Left forelimb (tissue), 1 donor: ENCODE measurements at places on chromosomes 3 and 15.

GRCh38 chr3:141575879-141576743, 89.3 kb downstream of the RASA2 start:
- DNase-seq: no peak

GRCh38 chr3:150787741-150788370, 24.9 kb upstream of the SIAH2 start:
- DNase-seq: peak; percentile 83

DNA sequence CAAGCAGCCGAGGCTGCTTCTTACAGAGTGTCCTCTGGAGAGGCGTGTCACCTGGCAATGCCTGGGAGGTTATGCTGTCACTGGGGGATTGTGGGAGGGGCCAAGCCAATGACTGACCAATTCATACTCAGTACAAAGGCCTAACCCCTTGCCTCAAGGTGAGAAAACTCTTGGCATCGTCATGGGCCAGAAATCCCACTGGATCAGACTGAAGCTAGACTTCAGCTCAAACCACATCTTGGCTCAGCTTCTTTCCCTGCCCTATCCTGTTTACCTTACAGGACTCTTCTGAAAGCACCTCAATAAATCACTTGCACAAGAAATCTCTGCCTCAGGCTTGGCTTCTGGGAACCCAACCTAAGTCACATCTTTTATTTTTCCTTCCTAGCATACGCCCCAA, 9.5 kb downstream of the ANAPC13 start:
- DNase-seq: no peak

GRCh38 chr15:76663529-76663928, 241.6 kb downstream of the SCAPER start:
- no peak for DNase-seq

DNA sequence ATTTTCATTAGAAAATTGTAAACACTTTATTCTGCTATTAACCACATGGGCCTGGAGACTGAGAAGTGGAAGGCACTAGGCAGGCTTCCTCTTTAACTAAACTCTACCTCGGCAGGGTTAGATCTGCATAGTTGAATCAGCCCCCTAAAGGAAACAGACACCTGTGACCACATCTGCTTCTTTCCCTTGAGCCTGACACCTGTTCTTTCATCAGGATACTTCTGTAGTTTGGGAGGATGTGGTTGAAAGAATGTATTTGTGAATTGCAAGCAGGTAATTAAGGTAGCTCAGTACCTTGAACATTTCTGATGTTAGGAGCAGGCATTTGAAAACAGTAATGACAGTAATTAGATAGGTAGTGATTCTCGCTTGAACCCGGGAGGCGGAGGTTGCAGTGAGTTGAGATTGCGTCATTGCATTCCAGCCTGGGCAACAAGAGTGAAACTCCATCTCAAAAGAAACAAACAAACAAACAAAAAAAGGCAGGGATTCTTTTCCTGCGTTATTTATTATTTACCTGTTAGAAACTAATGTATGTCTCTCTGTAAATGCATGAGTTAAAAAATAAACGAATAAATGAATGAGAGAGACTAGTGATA, 468.5 kb downstream of the NLGN1 start:
- DNase-seq: no peak

GRCh38 chr3:14379843-14380242, 22.6 kb upstream of the SLC6A6 start:
- no peak for DNase-seq

DNA sequence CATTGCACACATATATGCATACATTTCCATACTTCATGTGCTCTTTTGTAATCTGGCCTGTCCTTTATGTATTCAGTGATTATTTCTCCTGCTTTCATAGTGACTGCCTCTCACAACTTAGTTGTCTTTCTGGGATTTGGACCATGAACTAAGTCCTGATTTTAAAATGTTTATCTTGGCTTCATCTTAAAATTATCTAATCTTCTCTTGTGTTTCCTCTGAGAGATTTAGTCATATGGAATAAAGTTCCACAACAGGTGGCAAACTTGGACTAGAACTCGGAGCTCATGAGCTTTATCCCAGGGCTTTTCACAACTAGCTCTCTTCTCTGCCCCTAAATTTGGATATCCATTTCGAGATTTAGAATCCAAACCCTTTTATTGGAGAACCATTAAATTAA, 44.3 kb downstream of the U2SURP start:
- no peak for DNase-seq

- no peak for DNase-seq
Measured at GRCh38 chr3:16266714-16267113, 1.7 kb downstream of the OXNAD1 start.

DNA sequence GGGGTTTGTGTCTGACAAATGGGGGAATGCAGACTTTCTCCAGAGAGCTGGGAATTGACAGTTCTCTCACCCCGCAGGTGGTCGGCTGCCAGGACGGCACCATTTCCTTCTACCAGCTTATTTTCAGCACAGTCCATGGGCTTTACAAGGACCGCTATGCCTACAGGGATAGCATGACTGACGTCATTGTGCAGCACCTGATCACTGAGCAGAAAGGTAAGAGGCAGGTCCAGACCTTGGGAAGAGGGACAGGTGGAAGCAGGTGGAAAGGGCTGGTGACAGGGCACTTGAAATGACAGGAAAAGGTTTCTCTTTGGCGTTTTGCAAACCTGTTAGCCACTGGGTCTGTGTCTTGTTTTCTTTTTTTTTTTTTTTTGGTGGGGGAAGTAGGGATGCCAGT, 36.6 kb downstream of the IFT122 start:
- no peak for DNase-seq

DNA sequence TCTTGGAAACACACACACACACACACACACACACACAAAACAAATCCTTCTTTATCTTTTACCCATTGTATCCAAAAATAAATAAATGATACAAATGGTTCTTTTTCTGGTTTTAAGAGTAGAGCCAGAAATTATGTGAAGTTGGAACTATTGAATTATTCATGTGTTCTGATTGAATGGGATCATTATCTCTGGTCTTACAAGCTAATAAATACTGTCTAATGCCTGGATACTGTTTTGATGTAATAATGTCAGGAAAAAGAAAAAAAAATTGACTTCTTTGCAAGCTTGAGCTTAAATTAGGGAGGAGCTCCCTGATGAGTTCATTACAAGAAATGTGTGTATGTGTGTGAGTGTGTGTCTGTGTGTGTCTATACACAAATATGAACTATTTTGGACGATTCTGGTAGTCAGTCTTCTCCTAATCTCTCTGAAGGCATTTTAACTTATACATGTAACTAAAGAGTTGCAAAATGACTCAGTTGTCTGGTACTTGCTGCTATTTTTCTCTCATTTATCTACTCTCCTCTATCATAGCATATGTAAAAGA, 507.2 kb upstream of the AGTR1 start:
- no peak for DNase-seq

DNA sequence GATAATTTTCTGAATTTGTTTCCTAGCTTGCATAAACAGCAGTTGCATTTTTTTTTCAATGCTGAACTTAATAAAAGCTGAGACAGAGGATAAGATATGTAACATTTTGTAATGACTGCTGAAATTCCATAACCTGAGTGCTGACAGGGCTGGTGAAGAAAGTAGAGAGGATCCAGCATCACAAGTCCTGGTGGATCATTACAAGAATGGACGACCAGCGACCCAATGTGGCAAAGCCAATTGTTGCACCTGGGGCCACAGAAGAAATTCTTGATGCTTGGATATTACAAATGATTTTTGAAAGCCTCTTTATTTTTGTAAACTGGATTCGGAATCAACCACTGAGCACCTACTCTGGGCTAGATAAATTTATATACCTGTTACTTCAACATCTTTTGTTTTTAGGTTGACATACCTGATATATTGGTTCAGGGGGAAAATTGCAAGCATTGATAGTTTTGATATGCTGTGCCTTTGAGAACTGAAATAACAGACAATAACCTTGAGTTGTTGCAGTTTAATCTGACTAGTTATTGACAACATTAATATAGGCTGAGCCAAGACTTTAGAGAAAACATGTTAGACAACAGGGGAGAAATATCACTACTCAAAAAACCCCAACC, 3.9 kb upstream of the ACTL6A start:
- DNase-seq: no peak

DNA sequence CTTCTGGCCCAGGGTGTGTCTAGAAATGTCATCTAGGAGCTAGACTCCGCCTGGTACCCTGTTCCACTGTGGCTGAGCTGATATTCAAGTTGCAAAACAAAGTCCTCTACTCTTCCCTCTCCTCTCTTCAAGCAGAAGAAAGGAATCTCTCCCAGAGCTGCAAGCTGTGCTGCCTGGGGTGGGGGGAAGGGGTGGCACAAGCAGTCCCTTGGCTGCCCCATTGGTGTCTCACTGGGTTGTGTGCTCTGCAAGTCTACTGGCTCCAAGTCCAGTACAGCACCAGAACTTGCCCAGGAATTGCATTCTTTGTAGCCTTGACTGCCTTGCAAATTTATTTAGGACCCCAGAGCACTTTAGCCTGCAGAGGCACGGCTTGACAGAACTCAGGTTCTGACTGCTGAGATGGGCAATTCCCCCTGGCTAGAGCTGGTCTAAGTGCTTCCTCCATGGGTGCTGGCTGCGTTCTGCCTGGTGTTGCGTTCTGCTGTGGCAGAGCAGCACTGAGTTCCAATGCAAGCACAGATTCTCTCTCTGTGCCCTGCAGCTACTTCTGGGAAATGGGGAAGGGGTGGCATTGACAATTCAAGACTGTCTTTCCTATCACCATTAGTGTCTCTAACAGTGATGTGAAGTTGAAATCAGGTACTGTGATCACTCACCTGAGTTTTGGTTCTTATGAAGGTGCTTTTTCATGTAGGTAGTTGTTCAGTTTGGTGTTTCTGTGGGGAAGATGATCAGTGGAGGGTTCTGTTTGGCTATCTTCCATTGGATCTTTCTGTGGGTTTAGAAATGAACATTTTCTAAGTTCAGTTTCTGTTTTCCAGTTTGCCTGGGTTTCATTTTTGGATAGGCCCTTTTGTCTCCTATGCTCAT, 39.5 kb downstream of the OXSR1 start:
- no peak for DNase-seq

DNA sequence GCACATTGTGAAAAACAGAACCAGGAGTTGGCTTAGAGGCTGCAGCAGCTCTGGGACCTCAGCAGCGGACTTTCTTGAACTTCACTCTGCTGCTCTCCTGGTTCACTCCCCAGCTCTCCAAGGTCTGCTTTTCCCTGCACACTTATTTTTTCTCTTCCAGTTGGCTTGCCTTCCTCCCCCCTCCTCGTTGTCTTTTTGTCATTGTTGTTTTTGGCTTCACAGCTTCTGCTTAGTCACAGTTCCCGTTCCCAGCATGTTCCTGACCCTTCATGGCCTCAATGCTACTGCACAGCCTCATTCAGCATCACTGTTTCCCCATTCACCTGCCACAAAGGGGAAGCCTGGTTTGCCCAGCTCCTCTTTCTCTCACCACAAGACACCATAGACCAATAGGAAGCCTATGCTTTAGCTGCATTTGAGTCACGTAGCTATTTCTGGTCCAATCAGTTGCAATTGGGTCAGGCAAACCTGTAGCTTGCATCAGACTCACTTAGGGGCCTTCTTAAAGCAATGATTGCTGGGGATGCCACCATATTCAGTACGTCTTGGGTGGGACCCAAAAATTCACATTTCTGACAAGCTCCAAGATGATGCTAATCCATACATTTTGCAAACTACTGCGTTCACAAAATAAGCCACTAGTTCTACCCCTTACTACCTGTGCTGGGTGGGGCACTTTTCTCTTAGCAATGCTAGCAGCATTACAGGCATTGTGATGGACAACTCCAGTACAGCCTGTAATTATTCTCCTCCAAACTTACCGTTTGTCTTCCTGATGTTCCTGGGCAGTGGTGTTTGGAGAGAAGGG, 7.8 kb upstream of the SUMF1 start:
- DNase-seq: no peak

GRCh38 chr3:49434731-49435130, 5.6 kb upstream of the NICN1 start:
- no peak for DNase-seq

GRCh38 chr15:69468241-69469121, 15.9 kb downstream of the RPLP1 start:
- no peak for DNase-seq

DNA sequence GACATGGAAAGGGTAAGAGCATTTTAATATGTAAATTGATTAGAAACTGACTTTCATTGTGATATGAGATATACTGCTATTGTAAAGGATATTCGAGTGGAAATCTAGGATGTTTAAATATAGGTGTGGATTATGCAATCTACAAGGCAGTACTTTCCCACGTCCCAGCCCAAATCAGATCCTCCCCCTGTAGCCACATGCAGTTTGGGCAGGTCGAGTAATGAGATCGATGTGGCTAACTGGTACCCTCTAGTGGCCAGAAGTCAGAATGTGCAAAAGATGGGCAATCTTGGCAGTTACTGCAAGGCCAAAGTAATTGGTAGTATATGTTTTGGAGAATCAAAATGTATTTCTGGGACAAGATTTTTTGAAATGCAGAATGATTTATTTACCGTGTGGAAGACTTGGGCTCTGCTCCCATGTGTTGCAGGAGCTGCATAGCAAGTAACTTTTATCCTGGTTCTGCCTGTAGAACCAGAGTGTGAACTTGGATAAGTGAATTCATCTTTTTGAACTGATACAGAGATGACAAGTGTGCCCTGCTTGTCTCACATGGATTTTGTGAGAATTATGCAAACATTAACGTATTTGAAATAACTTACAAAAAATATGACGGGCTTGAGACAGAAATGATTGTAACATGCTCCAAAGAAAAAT, 94.5 kb upstream of the ADAMTSL3 start:
- no peak for DNase-seq

DNA sequence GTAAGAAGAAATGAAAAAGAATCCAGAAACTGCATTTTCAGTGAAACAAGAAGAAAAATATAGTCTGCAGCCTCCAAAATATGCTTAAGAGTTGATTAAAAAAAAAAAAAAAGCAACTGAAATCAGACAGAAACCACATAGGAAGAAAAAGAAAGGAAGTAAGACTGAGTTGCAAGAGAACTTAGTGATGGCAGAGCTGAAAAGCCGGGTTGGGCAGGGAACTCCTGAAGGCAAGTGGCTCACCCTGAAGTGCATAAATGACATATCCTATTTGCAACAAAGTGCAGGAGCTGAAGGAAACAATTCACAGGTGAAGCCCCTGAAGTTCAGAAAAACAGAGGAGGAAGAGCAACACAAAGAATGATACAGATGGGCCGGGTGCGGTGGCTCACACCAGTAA, 108.8 kb upstream of the SLC25A36 start:
- no peak for DNase-seq

DNA sequence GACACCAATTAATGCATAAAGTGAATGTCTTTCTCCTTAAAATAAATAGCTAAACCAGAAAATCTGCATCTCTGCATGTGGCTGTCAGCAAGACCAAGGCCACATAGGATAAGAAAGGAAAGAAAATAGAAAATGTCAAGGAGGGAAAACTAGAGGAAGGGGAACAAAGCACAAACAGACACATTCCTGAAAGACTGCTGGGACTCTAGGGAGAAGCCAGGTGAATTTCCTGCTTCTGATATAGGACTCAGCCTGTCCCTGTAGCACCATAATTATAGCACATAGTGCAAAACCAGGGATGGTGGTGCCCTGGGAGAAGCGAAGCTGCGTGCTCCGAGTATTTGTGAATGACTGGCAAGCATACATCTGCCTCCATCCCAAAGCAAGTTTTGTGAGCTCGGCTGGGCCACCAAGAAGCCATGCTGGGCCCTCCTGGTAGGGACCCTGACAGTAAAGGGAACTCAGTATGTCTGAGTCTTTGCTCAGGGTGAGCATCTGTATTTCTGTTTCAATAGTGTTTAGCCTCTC, 14.2 kb downstream of the FSTL1 start:
- DNase-seq: no peak

GRCh38 chr15:40856746-40857145, 12.9 kb downstream of the SPINT1 start:
- peak; percentile 51 for DNase-seq

GRCh38 chr3:149005416-149005815, 14.1 kb downstream of the GYG1 start:
- no peak for DNase-seq

- no peak for DNase-seq
Measured at GRCh38 chr3:3097958-3098357, 12.2 kb downstream of the IL5RA start.
